ENCODE measurements at places on chromosomes 11 and 22.

DNA sequence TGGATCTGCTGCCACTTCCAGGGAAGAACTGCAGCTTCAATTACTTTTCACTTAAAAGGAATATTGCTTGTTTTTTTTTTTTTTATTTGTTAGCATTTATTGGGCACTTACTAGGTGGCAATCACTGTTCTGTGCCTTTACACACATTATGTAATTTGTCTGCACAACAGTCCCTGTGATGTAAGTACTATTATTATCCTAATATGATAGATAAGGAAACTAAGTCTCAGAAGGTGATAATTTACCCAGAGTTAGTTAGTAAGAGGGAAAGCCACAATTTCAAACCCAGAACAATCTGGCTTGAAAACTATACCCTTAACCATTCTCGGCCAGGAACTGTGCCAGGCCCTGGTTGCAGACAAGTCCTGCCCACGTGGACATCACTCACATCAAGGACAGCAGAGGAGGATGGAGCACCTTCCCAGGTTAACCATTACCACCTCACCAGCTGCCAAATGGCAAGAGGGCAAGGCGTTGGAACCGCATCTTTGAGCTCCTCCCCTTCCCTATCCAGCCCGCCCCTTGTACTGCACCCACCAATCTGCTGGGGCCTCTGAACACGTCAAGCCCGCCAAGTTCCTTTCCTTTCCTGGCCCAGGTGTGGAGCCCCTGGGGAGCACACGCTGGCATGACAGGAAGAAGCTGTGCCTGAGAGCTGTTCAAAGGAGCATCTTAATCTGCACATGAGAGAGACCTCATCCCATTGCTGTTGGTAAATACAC is 78.4 kb downstream of the NAV2 start:
- H3K4me3 ChIP-seq, result no peak overlapping the region
- no peaks in the 10 kb centered on the region for H3K4me1 ChIP-seq
- no peak overlapping the region for H3K27ac ChIP-seq

DNA sequence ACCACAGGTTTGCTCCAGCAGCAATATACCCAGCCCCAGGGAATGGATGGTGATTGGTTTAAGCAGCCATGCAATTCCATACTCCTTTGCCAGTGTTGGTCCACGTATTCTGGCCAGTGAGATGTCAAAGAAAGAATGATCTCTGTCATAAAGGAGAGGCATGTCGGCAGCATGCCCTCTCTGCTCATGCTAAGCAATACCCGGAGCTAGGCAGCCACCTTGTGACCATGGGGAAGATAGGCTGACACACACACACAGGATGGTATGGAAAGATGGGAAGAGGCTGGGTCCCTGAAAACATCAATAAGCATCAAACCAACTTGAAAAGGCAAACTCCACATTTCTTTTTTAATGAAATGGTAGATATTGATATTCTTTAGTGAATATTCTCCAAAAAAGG is 5.1 kb downstream of the ABCC8 start:
- no peak for DNase-seq
- no peak overlapping the region for H3K27ac ChIP-seq
- H3K27me3 ChIP-seq, result no peaks in the 10 kb centered on the region
- no peaks in the 10 kb centered on the region for H3K36me3 ChIP-seq
- H3K4me1 ChIP-seq, result peaks cover 5% of the 10 kb centered on the region

- no peak overlapping the region for H3K4me3 ChIP-seq
- no peaks in the 10 kb centered on the region for H3K27me3 ChIP-seq
- H3K27ac ChIP-seq, result no peak overlapping the region
- H3K4me1 ChIP-seq, result no peaks in the 10 kb centered on the region
These were observed 79.1 kb upstream of the SCUBE2 start for GRCh38 chr11:9170450-9170849.

DNA sequence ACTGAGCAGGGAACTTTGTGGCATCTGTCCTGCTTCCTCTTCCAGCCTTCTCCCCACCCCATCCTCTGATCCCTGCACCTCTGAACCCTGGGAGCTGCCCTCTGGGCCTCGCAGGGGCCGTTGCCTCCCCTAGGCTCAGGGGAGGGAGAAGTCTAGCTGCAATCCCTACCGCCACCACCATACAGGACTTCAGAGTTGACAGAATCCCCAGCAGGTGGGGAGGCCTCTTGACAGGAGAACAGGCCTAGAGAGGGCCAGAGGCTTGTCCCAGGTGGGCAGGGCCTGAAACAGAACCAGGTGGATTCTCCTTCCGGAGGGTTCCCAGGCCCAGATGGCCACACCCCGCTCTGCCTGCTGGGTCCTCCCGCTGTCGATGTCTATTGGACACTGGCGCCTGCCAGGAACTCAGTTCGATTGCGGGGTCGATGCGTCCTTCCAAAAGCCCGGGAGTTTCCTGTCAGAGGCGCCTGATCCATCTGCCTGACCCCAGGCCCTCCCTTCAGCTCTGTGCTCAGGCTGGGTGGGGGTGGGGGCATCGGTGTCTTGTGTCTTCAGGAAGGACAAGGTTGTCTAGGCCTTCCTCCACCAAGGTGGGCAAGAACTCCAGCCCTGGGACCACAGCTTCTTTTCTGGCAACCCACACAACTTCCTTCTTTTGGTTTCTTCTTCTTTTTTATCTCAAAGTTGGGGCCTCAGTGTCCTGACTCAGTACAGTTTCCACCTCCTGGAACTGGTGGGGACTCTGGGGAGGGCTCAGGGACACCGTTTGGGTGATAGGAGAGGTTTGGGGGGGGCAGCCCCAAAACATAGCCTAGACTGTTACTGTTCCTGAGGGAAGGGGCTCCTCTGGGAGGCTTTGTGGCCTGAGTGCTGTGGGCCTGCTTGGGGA is 6.4 kb downstream of the STARD10 start:
- H3K27me3 ChIP-seq, result no peaks in the 10 kb centered on the region
- DNase-seq, result no peak
- no peak overlapping the region for H3K27ac ChIP-seq
- no peaks in the 10 kb centered on the region for H3K36me3 ChIP-seq
- peaks cover 15% of the 10 kb centered on the region for H3K4me1 ChIP-seq

GRCh38 chr22:42317691-42318547 is 47.5 kb upstream of the TCF20 start:
- no peak for DNase-seq
- H3K4me1 ChIP-seq, result peaks cover 56% of the 10 kb centered on the region
- no peaks in the 10 kb centered on the region for H3K27me3 ChIP-seq
- H3K27ac ChIP-seq, result no peak overlapping the region
- no peak overlapping the region for H3K4me3 ChIP-seq

DNA sequence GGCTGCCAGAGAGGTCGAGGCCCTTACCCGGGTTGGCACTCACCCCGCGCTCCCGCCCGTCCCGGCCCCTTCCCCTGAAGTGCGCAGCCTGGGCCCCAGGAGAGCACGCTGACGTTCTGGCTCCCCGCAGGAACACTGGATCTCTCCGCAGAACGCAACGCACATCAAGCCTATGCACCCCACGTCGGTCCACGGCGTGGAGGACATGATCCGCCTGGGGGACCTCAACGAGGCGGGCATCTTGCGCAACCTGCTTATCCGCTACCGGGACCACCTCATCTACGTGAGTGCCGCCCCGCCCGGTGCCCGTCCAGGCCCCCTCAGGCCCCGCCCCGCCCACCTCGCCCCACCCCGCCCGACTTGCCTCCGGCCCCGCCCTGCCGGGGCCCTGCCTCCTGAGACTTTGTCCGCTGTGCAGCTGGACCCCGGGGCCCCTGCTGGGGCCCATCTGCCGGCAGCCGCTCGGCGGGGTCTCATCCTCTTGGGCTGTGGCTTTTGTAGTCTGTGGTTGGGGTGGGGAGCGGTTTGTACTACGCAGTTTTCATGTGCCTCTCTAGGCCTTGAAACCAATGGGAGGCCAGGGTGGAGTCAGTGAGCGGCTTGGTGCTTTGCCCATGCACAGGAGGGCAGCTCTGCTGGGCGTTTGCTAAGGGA is 19.7 kb downstream of the MYO7A start:
- no peaks in the 10 kb centered on the region for H3K27me3 ChIP-seq
- H3K36me3 ChIP-seq, result no peaks in the 10 kb centered on the region
- H3K27ac ChIP-seq, result no peak overlapping the region

GRCh38 chr22:48980409-48980808 is 847.3 kb downstream of the BRD1 start:
- no peak overlapping the region for H3K27ac ChIP-seq
- no peak overlapping the region for H3K4me3 ChIP-seq
- no peaks in the 10 kb centered on the region for H3K4me1 ChIP-seq
- no peaks in the 10 kb centered on the region for H3K36me3 ChIP-seq
- no peak for DNase-seq
- peaks cover 41% of the 10 kb centered on the region for H3K27me3 ChIP-seq

- no peaks in the 10 kb centered on the region for H3K27me3 ChIP-seq
- no peak overlapping the region for H3K4me3 ChIP-seq
- H3K36me3 ChIP-seq, result no peaks in the 10 kb centered on the region
- no peak for DNase-seq
These were observed 874.4 kb upstream of the TENM4 start for GRCh38 chr11:80315200-80315599.

- peak overlapping the region; percentile 52 for H3K27ac ChIP-seq
- H3K4me1 ChIP-seq, result peaks cover 15% of the 10 kb centered on the region
- H3K36me3 ChIP-seq, result no peaks in the 10 kb centered on the region
- no peak for DNase-seq
- H3K4me3 ChIP-seq, result peak overlapping the region; percentile 74
These were observed 458 bp downstream of the OSBPL5 start for GRCh38 chr11:3164552-3165151.

DNA sequence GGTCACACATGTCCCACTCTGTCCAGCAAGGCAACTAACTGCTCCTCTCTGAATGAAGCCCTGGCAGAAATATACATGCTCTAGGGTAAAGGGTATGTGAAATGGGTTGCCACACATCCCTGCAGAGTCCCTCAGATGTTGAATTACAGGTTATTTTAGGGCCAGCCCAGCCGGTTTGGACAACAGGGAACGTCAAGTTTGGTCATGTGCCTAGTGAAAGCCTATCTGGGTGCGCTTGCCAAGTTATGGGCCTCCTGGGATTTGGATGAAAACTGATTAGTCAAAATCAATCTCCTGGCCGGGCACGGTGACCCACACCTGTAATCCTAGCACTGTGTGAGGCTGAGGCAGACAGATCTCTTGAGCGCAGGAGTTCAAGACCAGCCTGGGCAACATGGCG is 10.4 kb downstream of the AP1B1 start:
- no peaks in the 10 kb centered on the region for H3K27me3 ChIP-seq
- peaks cover 21% of the 10 kb centered on the region for H3K4me1 ChIP-seq
- H3K36me3 ChIP-seq, result no peaks in the 10 kb centered on the region
- no peak overlapping the region for H3K4me3 ChIP-seq
- H3K27ac ChIP-seq, result peak overlapping the region; percentile 26
- no peak for DNase-seq

DNA sequence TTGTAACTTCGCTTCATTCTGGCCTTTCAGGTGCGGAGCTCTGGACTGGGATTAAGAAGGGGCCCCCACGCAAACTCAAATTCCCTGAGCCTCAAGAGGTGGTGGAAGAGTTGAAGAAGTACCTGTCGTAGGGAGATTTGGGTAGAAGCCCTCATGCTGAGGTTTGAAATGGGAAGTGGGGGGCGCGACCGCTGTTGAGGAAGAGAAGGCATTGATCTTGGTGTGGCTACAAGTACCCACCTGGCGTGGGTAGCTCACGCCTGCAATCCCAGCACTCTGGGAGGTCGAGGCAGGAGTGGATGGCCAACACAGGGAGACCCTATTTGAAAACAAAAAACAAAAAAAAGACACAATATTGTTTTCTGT is 779 bp downstream of the SELENOH start:
- H3K27ac ChIP-seq, result peak overlapping the region; percentile 76
- peaks cover 17% of the 10 kb centered on the region for H3K4me1 ChIP-seq
- H3K4me3 ChIP-seq, result peak overlapping the region; percentile 97
- peaks cover 18% of the 10 kb centered on the region for H3K36me3 ChIP-seq
- H3K27me3 ChIP-seq, result no peaks in the 10 kb centered on the region

DNA sequence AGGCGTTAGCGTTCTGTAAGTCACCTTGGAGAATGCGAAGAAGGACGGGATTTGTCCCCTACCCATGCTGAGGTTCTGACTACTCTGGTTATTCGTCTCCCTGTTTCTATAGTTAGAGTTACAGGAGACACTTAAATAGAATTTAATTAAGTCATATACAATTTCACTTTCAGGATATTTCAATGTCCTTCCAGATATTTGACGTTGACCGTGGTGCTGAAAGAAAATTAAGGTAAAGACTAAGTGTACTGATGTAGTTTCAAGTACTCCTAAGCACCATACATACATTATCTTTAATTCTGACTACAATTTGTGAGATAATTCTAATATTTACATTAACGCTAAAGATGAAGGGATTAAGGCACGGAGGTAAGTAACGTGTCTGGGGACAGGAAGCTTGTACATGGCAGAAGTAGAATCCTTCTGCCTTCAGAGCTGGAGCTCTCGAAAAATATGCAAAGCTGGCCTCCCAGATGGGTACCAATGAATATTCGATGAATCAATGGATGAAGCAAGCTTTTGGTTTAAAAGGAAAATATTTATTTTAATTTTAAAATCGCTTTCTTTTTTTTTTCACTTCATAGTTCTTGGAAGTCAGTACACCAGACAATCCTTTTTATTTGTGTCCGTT is 539 bp upstream of the SLC36A4 start:
- H3K4me3 ChIP-seq, result peak overlapping the region; percentile 73
- peaks cover 15% of the 10 kb centered on the region for H3K4me1 ChIP-seq
- H3K27me3 ChIP-seq, result no peaks in the 10 kb centered on the region
- no peak for DNase-seq
- H3K36me3 ChIP-seq, result no peaks in the 10 kb centered on the region

DNA sequence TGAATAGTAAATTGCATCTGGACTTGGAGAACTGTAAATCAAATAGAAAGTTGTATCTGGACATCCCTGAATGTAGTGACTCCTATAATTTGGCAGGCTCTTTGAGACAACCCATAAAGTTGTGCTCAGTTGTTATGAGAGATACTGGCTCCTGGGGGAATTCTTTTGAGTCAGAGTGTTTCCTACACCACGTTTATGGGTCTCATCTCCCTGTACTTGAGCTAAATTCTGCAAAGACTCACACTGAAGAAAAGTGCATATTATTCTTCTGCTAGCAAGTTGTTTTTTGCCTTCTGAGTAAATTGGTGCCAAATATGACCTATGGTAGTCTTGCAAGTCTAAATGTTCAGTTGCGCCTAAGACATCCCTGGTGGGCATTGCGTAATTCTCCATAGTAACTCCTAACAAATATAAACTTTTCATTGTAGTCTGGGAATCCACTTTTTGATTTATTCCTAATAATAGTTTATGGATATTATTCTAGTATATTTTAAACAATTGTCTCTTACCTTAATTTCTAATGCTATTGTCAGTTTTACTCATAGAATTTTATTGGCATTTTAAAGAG is 5.0 kb downstream of the ZNF215 start:
- no peak overlapping the region for H3K4me3 ChIP-seq
- no peak for DNase-seq
- peaks cover 8% of the 10 kb centered on the region for H3K4me1 ChIP-seq

All from HCT116 (cell line).